ENCODE measurements at places on chromosomes 12 and 14. TPM values are rescaled to one million over a fixed set of nuclear protein-coding genes. Genes with fewer than 3 reads are reported as not detected.

GRCh38 chr14:60925286-60925685 is 55.6 kb downstream of the TRMT5 start:
- DNase-seq = no peak

DNA sequence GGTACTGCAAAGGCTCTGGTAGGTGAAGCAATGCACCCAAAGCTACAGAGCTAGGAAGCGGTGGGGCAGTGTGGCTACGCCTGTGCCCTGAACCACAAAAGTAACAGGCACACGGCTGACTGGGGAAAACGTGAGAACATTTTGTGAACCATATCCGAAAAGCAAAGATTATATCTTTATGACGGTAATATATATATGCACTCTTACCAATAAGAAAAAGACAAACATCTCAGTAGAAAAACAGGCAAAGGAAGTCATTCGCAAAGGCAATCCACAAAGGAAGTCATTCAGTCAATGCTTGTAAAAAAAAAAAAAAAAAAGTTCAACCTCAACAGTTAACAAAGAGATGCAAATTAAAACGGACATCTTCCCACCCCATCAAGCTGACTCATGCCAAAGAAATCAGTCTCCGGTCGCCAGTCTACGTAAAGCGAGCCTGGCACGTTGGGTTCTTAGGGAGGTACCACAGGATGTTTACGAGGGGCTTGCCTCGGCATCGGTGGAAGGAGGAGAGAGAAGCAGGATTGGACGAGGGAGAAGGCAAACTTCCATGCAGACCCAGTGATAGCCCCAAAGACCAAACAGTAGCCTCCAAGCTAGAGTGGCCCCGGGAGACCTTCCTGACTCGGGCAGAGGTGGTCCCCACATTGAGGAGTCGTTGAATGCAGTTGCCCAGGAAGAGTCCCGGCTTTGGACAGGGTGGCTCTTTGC is 39.4 kb upstream of the PPP2R5C start:
- DNase-seq = no peak

DNA sequence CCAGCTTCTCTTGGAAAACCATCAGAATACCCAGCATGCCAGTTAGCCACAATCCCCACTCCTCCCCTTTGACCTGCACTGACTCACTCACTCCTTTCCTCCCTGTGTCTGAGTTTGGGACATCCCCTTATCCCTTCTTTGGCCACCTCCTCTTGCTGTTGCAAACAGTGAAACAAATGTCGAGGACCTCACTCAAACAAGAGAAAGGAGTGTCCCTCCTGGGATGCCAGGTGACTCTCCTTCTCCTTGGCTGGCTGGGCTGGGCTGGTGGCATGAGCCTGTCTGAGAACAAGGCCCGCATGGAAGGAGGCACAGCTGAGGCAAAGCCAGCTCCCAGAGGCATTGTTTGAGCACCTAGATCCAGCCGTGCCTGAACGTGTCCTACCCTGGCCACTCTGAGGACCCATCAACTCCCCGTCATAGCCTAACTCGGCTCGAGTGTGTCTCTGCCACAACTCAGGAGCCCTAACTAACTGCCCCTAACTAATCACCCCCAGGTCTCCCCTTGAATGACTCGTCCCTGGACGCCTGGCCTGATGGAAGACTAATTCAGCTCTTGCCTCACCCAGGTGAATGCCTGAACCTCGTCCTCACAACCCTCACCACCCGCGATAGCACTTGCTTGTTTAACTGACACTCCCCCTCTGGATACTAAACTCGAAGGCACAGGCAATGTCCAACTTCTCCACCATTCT is 43.0 kb downstream of the NCOR2 start:
- DNase-seq = no peak

GRCh38 chr14:66395300-66395699 is 90.9 kb upstream of the CCDC196 start:
- DNase-seq = no peak

GRCh38 chr14:26626256-26626655 is 28.4 kb upstream of the NOVA1 start:
- no peak for DNase-seq

GRCh38 chr14:51821822-51822221 is 38.6 kb upstream of the GNG2 start:
- DNase-seq = no peak

The CIROP gene
- not detected for total RNA-seq

The GALNT16 gene
- 6.4 TPM for total RNA-seq
